ENCODE measurements at places on chromosomes 1 and 21.

- no peak for DNase-seq
These were observed 69.4 kb downstream of the ALG14 start for GRCh38 chr1:95003433-95003738.

- no peak for DNase-seq
These were observed 17.6 kb downstream of the MAPKAPK2 start for GRCh38 chr1:206702260-206702659.

DNA sequence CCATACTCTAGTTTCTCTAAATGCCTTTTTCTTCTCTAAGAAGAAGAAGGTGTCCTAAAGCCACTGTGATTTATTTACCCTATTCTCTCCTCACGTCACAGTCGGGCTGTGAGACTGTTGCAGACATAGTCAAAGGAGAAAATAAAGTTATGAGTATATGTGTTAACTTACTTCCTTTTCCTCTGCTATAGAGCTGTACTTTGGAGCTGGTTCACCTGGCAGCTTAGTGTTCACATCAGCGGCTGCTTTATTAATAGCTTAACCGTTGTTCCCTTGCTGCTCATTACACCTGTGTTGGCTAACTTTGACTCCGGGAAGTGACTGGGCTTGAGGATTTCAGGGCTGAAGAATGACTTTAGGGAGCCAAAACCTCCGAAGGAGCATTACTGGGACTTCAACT is 3.6 kb downstream of the PFKFB2 start:
- DNase-seq, result no peak

DNA sequence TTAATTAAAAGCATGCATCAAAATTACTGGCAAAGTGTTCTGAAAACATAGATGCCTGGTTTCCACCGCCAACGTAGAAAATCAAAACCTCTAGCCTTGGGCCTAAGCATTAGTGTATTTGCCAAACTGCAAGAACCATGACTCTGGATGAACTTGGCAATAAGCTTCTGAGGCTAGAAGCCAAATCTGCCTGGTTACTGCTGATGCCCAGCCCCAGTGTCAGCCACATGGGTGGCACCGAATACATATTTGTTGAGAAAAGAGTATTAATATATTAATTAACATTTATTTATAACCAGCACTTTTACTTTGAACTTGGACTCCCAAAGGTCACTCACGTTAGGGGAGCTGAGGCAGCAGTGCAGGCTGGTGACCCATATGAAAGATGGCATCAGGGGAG is 140.6 kb upstream of the HMGB4 start:
- DNase-seq, result no peak

- no peak for DNase-seq
These were observed 114.5 kb upstream of the PLXNA2 start for GRCh38 chr1:208358651-208359050.

GRCh38 chr1:109977657-109978378 is 6.7 kb upstream of the AHCYL1 start:
- DNase-seq, result no peak

GRCh38 chr1:39170731-39171667 is 33.5 kb upstream of the MACF1 start:
- peak; percentile 41 for DNase-seq

DNA sequence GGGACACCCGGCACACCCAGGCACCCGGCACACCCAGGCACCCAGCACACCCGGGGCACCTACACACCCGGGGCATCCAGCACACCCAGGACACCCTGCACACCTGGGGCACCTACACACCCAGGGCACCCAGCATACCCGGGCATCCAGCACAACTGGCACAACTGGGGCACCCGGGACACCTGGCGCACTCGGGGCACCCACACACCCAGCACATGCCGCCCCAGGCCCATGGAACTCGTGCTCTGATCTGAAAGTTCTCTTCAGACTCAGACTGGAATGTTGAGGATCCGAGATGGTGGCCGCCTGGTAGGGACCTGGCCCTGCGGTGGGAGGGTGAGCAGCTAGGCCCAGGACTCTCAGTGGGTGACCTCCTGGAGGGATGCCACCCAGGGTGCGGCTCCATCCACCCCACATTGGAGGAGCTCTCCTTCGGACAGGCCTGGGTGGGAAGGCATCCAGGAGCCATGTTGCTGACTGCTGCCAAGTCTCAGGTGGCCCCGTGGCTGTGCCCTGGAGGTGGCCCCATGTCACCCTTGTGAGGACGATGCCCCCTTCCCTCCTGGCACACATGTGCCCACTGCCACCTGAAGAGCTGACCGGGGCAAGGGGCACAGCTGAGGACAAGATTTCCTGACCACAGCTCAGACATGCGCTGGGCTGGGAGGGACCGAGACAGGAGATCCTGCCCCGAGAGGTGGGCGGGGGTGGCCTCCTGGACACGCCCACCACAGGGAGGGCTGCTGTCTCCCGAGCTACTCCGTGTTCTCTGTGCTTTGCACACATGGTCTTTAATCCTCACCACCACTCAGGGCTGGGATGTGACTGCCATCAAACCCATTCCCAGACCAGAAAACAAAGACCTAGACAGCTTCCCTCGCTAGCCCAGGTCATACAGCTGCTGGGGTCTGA is 37.0 kb downstream of the UBE2G2 start:
- DNase-seq, result no peak

GRCh38 chr1:16070640-16071355 is 2.7 kb downstream of the FAM131C start:
- no peak for DNase-seq

- no peak for DNase-seq
These were observed 60.9 kb upstream of the LAX1 start for GRCh38 chr1:203704120-203704519.

GRCh38 chr1:244218220-244218619 is 167.1 kb downstream of the ZBTB18 start:
- no peak for DNase-seq

DNA sequence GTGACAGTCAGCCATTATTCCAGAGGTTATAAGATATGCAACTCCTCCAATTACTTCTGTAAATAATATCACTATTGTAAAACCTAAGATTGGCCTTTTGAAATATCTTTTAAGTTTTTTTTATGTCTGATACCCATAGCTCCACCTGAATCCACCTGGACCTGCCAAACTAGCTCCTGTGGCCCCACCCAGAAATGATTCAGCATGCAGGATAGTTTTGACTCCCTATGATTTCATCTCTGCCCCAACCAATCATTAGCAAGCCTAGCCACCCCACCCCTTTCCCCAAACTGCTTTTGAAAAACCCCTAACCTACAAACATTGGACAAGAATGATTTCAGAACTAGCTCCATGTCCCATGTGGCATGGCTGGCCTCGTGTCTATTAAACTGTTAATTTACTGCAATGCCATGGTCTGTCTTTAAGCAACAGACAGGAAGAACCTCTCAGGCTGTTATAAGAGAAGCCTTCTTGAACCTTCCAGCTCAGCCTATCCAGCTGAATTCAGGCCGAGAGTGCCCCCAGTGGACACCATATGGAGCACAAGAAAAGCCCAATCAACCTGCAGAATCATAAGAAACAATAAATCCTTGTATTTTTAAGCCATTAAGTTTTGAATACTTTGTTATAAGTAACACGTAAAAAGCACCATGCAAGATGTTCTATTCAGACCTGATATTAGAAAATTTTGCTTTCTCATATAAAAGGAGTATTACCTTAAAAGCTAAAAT is 263.0 kb upstream of the ZRANB2 start:
- DNase-seq, result no peak

DNA sequence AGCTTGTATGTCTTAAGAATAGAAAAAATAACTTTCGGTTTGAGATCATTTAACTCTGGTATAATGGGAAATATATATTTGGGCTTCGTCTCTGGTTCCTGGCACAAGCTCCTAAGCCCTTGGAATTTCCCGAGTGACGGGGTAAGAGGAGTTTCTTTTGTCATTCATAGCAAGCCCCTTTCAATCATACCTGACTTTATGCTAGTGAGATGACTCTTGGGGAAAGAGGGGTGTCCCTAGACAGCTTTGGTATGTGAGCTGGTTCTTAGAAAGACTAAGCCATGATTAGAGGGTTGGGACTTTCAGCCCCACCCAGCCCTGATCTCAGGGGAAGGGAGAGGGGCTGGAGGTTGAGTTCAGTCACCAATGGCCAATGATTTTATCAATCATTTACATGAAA is 13.9 kb upstream of the MTARC1 start:
- no peak for DNase-seq

GRCh38 chr21:34593954-34594531 is 20.9 kb downstream of the RCAN1 start:
- no peak for DNase-seq

GRCh38 chr1:208110296-208110695 is 133.9 kb downstream of the PLXNA2 start:
- DNase-seq, result no peak

DNA sequence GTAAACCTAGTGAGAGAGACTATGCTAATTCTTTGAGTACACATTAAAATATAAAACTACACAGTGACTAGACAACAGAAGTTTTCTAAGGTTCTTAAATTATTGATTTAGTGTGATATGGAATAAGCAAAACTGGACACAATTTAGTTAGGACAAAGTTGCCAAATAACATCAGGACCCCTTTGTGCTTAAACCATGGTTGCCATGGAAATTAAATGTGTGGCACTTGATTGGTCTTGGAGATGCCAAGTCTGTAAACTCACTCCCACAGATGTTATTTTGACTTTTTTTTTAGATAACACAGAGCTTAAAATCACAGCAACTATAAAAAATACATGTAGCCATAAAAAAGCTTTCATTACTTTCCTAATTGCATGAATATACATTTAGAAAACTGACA is 234.6 kb downstream of the BRINP3 start:
- DNase-seq, result no peak

GRCh38 chr1:56901716-56902115 is 47.1 kb downstream of the C8A start:
- DNase-seq, result no peak

GRCh38 chr1:110443451-110443850 is 7.5 kb upstream of the PROK1 start:
- DNase-seq, result no peak

DNA sequence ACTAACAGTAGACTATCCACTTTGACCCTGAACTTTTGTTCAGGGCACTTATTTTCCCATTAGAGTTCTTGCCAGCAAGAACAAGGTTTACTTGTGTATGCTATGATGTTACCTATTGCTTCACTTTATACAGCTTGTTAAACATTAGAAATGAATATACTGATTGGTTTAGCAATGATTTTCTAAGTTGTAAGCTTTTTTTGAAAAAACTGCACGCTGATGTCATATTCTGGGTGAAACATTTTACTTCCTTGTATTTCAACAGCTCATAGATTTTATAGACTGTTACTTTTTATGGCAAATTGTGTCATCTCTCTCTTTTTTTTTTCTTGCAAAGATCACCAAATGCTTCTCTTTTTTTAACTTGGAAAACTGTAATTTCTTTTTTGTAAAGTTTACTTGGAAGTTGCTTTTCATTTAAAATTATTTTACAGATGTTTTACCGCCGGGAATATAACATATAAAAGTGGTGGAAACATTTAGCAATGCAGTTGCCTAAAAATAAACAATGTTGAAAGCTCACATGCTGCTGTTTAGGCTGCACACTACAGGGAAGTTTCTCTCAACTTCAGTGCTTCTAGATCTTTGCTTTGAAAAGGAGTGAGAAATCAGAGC is 215.3 kb upstream of the NFIA start:
- DNase-seq, result no peak

- DNase-seq, result no peak
These were observed 19.4 kb upstream of the ESRRG start for GRCh38 chr1:216742625-216743024.

Data from Caco-2 (cell line).